Femur (tissue), 1 donor: ENCODE measurements at places on chromosomes 4 and X.

- no peak for DNase-seq
Measured at GRCh38 chr4:147354237-147354636, 126.7 kb upstream of the EDNRA start.

- peak; percentile 32 for DNase-seq
Measured at GRCh38 chr4:153233761-153234371, 29.6 kb downstream of the TRIM2 start.

- no peak for DNase-seq
Measured at GRCh38 chr4:19743115-19743638, 508.5 kb upstream of the SLIT2 start.

- DNase-seq, result no peak
Measured at GRCh38 chr4:72567036-72567435, 2.0 kb downstream of the ADAMTS3 start.

- DNase-seq, result no peak
Measured at GRCh38 chr4:28827866-28828265, 1892.3 kb upstream of the PCDH7 start.

DNA sequence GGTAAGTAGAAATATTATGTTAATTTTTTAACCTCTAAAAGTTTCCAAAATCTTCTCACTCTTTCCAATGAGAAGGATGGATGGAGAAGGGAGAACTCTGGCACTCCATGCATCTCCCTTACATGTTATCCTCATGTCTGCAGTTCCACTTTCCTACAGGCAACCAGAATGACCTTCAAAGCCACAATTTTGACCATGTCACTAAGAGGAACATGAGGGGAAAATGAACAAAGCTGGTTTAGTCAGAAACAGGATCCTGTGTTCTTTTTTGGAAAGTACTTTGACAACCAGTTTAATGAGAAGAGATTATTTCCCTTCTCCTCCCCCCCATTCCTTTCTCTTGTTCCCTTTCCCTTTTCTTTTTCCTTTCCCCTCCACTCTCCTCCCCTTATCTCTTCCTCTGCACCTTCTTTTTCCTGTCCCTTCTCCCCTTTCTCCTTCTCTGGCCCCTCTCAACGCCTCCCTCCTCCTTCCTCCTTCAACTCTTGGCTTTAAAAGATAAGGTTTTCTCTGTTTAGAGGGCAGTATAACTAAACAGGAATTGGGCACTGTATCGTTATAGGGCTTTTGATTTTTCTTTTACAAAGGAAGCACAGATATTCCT is 42.5 kb downstream of the DTHD1 start:
- DNase-seq, result no peak

DNA sequence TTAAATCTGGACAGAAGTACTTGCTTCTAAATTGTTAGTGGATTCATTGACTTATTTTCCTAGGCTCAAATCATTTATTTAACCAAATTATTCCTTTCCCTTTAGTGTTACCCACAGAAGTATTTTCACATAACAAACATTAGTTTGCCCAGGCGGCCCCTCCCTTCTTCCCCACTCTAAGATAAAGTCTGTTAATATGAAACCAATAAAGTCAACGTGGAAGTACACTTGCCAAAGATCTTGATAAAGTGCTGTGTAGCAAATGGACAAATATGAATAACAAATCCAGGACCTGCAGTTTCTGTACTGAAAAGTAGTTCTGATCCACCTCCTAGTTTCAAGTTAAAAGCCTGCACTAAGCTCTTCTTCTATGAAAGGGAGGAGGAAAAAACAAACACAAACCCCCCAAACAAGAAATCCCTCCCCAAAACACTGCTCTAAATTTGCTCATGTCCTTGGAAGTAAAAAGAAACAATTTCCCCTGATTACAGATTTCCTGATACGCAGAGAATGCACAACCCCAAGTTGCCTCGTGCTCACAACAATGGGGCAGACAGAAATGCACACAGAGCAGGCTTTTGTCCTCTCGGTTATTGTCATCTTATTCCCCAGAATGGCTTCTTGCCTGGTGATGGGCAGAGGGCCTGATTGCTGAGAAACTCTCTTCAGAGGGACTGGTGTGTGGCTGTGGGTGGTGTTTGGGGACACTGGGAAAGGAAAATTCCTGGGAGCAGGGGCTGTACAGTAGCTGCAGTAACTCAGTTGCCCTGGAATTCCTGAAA is 23.2 kb downstream of the TMSB4X start:
- DNase-seq, result no peak

DNA sequence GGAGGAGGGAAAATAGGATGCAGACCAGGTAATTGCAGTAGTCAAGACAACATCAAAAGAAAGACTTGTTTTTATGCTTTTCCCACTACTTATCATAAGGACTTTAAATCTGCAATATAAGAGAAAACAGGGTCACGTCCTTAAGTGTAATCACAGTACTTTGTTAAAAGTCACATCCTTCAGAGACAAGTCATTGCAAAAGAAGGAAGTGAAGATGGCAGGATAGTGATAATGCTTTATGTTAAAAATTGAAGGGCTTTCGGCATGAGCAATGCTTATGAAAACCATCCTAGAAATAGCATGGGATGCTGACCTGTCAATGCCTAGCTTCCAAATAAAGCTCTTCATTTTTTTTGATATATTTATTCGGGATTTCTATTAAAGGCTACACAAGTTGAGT is 110.2 kb upstream of the TENM3 start:
- no peak for DNase-seq

GRCh38 chr4:115986573-115986972 is 873.2 kb upstream of the NDST4 start:
- DNase-seq, result no peak

DNA sequence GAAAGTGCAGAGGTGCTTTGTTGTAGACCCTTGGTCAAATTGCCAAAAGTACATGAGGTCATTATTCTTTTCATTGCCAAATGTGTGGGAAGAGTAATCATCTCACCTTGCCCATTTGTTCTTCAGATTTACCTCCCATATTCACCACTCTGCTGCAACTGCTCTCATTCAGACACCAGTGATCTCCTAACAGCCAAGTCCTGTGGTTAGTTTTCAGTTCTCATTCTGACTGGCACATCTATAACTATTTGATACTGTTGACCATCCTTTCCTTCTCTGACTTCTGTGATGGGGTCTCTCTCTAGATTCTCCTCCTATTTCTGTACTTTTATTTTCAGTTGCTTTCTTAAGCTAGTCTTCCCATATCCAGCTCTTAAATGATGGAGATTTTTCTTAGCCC is 39.8 kb downstream of the GRIA3 start:
- no peak for DNase-seq

DNA sequence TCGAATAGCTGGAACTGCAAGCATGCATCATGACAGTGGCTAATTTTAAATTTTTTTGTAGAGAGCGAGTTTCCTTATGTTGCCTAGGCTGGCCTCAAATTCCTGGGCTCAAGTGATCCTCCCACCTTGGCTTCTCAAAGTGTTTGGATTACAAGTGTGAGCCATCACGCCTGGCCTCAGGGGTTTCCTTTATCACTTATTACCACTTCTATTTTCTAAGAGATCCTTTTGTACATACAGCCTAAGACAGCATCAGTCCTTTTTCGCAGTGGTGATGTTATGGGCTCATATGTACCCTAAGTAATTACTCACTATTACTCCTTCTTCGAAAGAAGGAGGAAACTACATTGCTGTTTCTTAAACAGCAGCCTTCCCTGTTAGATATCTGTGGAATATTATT is 54.1 kb upstream of the CDKN2AIP start:
- no peak for DNase-seq

GRCh38 chrX:109831326-109831985 is 98.4 kb upstream of the ACSL4 start:
- no peak for DNase-seq

- DNase-seq, result no peak
Measured at GRCh38 chr4:150258569-150258968, 180.3 kb downstream of the DCLK2 start.

DNA sequence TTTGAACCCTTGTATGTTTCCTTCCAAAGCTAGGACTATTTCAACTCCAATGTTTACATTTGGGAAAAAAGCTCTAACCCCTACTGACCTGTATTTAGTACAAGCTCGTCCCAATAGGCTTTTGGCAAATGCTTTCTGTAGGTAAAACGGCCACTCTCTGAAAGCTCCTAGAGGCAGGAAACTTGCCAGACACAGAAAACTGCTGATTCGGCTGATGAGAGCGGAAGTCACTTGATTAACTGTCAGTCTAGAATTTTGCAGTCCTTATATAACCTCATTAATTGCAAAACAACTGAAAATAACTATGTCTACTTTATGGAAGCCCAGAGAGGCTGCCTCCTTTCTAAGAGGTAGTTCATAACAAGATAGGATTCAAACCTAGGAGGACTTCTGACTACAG is 108.1 kb downstream of the TSPAN7 start:
- no peak for DNase-seq

DNA sequence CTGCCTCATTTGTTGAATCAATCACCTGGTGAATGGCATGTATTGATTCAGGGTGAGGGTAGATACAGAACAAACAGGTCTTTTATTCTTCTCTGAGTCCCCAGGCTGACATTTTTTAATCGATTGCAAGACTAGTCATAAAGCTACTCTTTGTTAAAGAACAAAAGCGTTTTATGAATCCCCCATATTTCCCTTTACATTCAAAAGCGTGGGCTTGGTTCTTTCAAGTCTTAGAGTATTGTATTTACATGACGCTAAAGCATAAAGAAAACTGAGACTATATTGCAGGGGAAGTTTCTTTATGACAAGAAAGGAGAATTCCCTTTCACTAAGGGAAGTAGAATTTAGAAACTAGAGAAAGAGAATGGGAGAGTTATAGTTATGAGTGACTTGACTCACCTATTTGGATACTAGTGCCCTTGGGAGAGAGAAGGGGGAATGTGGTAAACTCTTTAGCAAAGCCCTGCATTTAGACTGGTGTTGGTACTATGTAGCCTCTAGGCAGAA is 69.3 kb upstream of the PDE5A start:
- no peak for DNase-seq

GRCh38 chr4:118279920-118280432 is 72.8 kb downstream of the PRSS12 start:
- DNase-seq, result no peak

DNA sequence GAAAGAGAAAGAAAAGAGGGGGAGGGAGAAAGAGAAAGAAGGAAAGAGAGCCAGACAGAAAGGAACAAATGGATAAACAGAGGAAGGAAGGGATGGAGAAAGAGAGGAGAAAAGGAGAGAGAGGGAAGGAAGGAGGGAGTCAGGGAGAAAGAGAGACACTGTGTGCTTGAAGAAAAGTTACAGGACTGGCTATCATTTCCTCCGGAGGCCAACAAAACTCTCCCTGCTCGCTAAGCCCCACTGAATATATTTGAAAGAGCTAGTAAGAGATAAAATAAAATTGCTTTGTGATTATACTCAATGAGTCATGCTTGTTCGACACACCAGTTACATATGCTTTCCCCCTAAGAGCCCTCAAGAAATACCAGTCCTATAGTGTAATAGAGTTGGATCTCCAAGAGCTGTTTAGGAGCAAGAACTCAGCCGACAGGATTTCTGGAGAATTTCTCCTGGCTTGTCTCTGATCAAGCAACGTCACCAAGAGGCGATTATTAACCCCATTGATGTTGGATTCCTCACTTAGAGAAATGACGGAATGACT is 102.2 kb downstream of the MXRA5 start:
- no peak for DNase-seq

DNA sequence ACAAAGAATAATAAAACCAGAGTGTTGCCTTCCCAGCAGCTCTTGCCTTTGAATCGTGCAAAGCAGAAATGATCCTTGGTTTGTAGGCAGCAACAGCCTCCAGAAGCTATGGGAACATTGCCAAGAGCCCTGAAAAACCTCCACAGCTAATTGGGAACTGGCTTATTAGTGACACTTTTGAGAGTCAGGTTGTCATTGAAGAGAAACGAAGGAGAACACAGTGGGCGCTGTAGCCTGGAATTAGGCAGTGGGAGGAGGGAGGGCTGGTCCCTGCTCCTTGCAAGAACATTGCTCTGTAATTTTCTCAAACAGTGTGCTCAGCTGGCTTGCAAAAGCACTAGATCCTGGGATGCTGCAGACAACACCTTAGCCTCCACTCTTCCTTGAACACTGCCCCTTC is 331.5 kb upstream of the EMCN start:
- no peak for DNase-seq

DNA sequence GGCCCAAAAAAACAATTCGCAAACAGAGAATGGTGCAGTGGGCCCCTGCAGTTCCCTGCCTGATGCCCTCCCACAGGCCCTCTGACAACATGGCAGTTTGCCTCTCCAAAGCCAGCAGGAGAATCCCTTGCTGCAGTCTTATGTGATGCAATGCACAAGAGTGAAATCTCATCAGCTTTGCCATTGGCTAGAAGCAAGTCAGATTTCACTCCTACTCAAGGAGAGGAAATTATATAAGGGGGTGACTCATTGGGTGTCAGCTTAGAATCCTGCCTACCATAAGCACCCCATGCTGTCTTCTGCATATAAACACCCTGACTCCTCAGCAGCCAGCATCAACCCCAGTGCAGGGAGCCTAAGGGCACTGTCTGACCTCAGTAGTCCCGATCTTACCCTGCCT is 157.3 kb upstream of the LDB2 start:
- DNase-seq, result no peak

DNA sequence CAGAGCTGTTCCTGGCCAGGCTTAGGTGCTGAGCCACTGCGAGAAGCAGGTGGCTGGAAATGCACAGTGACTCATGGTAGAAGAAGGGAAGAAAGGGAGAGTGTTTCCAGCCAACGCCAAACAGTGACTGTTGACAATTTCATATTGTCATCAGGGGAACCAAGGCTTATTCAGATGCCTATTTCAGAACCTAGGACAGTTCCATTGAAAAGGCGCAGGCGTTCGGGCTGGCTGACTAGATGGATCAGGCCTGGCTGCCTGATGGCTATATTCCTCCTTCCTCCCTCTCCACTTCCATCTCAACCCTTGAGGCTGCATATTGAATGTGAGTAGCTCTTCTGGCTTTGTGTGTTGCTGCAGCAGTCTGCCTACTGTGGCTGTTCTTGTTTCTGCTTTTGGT is 73.0 kb upstream of the FRMPD4 start:
- DNase-seq, result peak; percentile 23

- DNase-seq, result no peak
Measured at GRCh38 chr4:10115271-10115796, 1.3 kb downstream of the WDR1 start.

DNA sequence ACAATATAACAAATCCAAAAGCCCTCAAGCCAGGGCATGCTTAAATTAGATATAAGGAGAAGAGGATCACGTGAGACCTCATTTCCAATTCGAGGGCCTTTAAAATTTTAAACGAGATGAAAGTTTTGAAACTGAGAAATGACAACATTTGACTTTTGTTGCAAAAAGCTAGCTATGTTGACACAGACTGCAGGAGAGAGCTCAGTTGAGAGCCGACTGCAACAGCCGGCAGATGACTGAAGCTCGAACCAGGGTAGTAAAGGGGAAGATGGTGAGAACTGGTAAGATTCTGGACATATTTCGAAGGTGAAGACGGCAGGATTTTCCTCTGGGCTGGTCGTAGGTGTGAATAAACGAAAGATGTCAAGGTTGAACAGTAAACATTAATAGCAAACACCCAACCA is 773 bp downstream of the PRMT9 start:
- DNase-seq, result peak; percentile 40

- DNase-seq, result no peak
Measured at GRCh38 chr4:151962138-151962823, 201.5 kb upstream of the GATB start.

DNA sequence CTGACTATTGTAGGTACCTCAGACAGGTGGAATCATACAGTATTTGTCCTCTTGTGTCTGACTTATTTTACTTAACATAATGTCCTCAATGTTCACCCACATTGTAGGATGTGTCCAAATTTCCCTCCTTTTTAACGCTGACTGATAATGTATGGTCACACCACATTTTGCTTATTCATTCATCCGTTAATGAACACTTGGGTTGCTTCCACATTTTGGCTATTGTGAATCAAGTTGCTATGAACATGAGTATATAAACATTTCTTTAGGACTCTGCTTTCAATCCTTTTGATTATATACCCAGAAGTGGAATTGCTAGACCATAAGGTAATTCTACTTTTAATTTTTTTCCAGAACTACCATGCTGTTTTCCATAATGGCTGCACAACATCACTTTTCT is 87.0 kb upstream of the NDP start:
- no peak for DNase-seq
